ENCODE measurements at places on chromosomes 1 and 21.

GRCh38 chr21:46324390-46325072, 575 bp downstream of the PCNT start:
- DNase-seq: peak; percentile 89

DNA sequence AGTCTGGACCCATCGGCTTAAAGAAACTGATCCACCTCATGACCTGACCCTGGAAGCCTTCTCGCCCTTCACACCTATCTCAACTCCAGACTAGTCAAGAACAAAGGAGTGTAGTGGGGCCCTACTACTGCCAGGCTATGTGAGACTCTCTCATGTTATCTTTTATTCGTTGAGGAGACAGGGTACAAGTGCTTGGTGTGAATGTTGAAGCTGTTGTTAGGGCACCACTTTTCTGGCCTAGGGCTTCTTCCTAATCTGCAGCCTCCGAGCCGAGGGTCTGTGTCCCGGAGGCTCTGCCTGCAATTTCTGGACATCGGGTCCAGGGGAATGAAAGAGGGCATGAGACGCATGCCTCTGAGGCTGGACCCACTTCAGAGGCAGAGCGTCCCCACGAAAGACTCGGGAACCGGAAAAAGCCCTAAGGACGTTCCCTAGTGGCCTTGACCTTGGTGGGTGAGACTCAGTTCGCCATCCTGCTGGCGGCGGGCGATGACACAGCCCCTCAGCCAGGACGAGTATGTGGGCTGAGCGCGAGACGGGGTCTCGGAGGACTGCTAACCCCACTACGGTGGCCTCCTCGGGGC, 671 bp downstream of the DNAJC11 start:
- DNase-seq: no peak

- peak; percentile 34 for DNase-seq
These were observed 20.8 kb downstream of the KCNJ15 start for GRCh38 chr21:38277501-38278131.

- DNase-seq: no peak
These were observed 190.6 kb upstream of the BEND5 start for GRCh38 chr1:48967318-48967717.

DNA sequence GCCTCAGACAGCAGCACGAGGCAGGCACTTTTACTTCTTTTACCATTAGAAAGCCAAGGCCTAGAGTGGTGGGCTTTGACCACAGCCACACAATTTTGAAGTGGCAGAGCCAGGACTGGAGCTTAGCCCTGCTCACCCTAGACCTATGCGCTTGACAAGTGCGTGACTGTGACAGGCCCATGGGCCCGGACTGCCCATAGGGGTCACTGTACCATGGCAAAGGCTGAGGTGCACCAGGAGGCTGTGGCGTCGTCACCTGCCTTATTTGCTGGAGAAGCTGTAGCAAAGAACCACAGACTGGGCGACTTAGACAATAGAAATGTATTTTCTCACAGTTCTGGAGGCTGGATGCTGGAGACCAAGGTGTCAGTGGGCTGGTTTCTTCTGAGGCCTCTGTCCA, 2.6 kb upstream of the TMEM82 start:
- DNase-seq: no peak

DNA sequence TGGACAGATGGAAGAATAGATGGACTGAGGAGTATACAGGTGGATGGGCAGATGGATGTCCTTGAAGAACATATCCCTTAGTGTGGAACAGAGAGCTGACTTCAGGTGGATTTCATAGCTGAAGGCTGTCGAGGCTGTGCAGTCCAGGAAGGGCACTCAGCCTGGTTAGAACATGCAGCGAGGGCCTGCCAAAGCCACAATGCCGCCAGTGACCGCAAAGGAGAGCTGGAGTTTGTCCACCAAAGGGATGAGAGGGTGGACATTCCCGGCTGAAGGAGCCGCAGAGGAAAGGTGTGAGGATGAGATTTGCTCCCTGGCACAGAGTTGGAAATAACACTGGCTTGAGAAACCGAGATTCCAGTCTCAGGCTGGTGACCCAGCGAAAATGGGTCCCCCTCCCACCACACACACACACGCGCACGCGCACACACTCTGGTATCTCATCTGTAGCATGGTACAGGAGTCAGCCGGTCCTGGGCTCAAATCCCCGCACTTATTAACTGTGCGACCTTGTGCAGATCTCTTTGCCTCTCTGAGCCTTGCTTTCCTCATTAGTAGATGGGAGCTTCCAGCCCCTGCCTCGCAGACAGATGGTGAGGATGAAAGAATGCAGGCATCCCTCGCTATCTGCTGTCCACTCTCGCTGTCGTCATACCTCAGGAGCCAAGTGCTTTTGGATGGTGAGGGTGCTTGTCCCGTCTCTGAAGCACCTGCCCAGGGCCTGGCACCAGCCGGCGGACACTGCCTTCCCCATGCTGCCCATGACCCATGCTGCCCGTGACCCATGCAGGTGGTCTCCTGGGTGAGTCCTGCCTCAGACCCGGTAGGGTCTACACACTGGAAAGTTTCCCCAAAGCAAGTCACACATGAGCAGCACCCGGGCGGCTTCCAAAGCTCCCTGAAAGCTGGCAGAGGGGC, 26.8 kb upstream of the EFHD2 start:
- DNase-seq: no peak

GRCh38 chr1:109847251-109847650, 63.4 kb upstream of the CSF1 start:
- no peak for DNase-seq

GRCh38 chr1:27567146-27567526, 36.8 kb downstream of the AHDC1 start:
- DNase-seq: no peak

GRCh38 chr21:38905752-38906151, 100.0 kb downstream of the ETS2 start:
- no peak for DNase-seq

DNA sequence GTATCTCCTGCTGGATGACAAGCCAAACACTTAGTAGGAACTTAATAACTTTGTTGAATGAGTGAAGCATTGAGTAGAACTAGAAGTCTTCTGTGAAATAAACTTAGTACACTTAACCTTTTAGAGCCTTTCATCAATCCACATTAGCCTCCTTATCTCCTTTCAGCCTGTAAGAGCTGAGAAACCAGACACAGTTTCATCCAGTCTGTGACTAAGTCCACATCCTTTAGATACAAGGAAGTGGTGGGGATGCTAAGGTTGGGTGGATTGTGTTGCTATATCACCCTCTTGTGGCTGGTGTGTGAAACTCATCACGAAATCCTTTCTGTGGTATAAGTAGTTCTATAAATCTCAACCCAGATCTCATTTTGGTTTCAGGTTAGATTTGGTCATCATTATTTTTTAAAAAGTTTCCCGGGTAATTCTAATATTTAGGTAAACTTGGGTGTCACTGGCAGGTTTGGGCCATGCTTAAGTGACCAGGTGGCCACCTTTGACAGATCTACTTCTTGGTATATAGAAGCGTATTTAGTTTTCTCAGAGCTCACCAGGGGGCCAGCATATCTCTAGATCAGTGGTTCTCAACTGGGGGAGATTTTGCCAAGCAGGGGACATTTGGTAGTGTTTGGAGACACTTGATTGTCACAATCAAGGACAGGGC, 27.8 kb upstream of the CD84 start:
- peak; percentile 74 for DNase-seq

GRCh38 chr1:96746440-96747420, 25.1 kb downstream of the PTBP2 start:
- DNase-seq: no peak

DNA sequence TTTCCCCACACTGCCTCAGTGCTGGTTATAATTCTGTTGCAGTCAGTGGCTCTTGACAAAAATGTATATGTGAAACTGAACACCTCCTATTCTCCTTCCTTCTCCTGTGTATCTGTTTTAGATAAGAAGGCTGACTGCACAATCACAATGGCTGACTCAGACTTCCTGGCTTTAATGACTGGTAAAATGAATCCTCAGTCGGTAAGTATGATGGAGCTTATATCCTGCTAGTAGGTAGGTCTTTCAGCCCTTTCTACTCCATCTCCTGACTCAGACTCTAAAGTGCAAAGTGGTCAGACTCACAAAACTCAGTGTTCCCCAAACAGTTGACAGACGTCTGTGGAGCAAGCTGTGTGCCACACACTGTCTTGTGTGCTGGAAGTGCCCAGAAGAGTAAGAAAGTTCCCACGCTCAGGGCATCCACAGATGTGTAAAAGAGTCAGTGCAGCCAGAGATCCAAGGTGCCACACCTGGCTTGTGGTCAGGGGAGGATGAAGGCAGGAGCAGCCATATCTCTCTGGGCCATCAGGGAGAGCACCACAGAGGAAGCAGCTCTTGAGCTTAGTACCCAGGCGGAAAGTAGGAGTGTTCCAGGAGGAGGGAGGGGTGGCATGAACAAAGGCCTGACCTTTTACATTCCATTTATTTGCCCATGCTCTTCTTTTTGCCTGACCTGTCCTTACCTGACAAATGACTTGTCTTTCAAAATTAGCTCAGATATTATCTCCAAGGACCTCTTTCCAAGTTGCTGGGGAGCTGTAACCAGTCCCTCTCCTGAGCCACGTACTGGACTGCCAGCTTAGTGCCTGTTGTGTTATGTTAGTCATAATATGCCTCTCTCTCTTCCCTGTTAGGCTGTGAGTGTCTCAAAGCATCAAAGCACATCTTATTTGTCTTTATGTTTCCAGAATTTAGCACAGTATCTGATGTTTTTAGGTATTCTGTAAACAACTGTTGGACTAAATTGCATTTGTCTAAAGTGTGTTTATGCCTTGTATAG, 14.0 kb upstream of the PODN start:
- DNase-seq: peak; percentile 15

DNA sequence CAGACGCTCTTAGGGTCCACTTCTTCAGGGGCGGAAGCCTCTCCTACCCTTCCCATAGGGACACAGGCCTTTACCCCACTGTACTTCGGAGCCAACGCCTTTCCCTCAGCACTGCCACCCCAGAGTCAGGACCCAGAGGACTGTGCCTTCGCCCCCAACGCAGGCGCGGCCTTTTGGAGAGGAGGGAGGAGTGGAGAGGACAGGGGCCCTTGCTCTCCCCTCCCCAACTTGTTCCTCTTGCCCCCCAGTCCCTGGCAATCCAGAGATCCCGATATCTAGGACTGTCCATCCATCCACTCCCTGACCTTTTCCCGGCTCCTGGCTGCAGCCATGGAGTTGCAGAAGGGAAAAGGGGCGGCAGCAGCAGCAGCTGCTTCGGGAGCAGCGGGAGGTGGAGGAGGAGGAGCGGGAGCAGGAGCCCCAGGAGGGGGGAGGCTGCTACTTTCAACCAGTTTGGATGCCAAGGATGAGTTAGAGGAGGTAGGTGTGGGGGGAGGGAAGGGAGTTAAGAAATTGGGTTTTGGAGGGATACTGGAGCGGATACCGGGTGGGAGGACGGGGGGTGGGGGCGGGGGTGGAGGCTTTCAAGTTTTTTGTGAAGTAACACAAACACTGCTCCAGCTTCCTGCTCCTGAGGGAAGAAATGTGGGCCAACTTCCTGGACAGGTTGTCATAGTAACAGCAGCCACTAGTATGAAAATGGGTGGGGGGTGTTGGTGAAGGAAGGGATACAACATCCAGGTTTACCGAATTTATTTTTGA, 636 bp downstream of the INTS3 start:
- peak; percentile 39 for DNase-seq

DNA sequence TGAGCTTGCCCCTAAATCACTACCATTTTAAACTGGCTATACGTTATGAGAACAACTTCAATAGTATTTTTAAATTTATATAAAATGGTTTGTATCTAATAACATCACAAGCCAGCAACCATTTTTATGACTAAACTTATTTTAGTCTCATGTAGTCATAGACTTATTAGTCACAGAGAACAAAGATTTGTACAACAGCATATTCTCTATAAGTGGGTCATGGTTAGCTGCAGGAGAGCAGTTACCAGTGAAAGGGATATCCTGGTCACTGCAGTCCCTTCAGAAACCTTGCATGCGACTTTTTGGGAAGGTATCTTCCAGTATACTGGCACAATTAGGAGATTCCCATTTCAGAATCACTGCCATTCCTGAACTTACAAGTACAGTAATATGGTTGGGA, 90.0 kb downstream of the HFM1 start:
- DNase-seq: no peak

DNA sequence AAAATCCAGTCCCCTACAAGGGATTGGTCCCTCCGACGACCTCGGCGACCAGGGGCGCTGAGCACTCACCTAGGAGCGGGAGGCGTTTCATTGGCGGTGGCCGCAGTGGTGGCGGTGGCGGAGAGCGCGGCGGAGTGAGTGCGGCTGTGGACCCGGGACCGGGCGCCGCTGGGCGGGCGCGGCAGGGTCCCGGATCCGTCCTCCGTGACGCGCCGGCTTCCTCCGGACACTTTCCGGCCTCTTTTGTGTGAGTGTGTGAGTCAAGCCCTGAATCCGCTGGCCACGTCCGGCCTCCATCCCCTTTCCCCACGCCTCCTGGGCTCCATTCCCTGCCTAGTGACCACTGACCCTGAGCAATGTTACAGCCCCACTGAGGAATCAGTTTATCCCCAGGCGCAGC, at the start of gene ADGRL4:
Gene ADGRL4, minus strand, starts transcription at position 167 of the 400 bp plus-strand sequence. Its CDS starts 76 bp downstream, at position 91.
- DNase-seq: no peak

DNA sequence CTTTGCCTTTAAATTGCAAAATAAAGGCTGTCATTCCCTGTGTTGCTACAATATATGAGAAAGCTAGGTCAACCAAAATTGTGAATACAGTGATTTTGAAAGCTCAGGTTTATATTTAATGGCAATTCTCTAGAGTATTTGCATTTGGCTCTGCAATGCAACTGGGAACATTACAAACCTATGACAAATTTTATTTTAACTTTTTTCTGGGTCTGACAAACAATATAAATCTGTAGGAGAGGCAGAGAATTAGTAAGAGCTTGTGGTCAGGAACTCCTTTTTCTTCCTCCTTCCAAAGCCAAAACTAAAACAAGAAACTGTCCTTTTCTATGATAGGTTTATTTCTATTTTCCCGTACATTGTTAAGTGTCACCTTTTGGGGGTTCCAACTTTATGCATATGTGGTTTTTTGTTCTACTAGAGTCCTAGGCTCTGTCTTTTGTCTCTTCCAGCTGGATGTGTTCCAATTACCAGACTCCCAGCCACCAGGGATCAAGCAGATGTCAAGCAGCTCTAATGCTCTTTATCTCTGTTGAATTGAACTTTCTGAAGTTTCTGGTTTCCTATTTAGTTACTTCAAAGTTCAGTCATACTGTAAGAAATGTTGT, 106.9 kb downstream of the ASH1L start:
- DNase-seq: no peak

- no peak for DNase-seq
These were observed 10.7 kb upstream of the IFNAR1 start for GRCh38 chr21:33314111-33314510.

GRCh38 chr1:59229138-59229537, 67.8 kb upstream of the FGGY start:
- no peak for DNase-seq

GRCh38 chr1:61152469-61153105, 70.2 kb downstream of the NFIA start:
- no peak for DNase-seq

- DNase-seq: no peak
These were observed 592.5 kb downstream of the PTPRU start for GRCh38 chr1:29828526-29829447.
